AG09309 (cell line): ENCODE measurements at places on chromosomes 2 and 18.

DNA sequence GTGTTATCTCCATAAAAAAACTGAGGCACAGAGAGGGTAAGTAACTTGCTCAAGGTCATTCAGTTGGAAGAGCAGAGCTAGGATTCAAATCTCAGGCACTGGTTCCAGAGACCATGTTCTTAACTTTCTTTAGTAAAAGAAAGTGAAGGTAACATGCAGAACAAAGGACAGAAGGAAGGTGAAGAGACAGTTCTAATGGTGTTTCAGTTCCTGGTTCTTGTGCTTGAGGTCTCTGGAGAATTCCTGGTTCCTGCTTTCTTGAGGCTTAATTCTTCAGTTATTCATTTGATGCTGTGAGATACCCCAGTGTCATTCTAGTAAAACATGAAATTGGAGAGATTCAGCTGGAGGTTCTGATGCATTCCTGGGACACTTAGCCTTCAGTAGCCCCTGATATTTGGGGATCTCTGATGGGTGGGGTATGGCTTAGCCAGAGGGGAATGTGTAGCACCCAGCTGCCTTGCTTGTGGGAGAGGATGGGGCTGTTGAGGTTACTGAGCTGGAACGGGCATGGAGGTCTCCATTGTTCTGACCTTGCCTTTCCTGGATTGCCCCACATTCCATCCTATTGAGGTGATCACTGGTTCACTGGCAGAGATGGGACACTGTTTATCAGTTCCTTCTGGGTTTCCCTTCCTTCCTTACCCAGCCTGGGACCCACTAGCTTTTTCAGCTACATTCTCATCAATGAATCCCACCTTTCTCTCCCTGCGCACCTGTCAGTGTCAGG lies 46.8 kb downstream of the SEMA4F start:
- no peak for DNase-seq

GRCh38 chr18:11850821-11851145 lies 430 bp upstream of the CHMP1B start:
- no peak for DNase-seq

- DNase-seq: no peak
Measured at GRCh38 chr2:100865816-100866460, 46.0 kb downstream of the NPAS2 start.

GRCh38 chr18:48896875-48897511 lies 53.8 kb downstream of the SMAD7 start:
- DNase-seq: no peak

DNA sequence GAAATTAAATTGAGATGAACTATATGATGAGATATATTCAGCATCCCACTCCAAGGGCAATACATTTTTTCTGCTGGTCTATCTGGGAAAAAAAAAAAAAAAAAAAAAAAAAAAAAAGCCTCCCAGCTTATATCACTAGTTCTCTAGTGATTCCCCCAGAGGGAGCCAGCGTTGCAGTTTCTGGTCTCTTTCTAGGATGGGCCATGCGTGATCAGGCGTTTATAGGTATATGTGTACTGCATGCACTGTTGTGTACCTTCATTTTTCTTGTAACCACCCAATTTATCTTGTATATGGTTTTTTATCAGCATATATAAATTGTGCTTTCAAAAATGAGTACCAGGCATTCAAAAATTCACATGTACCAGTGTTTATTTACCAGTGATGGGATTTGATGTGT lies 35.1 kb downstream of the DCDC2C start:
- no peak for DNase-seq

DNA sequence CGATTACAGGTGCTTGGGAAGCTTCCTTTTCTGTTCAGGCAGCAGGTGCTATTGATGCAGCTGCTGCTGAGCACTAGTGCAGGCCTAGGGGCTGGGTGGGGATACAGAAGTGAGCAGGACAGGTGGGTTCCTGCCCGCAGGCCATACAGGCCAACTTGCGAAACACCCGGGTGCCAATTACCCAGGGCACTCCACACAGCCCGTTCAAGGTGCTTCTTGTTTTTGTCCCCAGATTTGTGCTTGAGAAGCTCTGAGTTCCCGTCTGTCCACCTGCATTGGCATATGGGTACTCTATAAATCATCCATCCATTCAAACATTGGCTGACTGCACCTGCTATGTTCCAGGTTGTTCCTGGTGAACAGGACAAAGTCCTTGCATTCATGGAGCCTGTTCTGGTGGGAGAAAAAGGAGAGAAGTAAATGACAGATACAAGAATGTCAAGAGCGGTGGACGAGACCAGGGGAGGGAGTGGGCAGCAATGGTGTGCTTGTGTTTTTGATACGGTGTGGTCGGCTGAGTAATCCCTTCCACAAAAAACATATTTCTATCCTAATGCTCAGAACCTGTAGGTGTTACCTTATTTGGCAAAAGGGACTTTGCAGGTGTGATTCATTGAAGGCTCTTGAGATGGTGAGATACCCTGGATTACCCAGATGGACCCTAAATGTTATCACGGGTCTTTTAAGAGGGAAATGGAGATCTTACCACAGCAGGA lies 31.4 kb downstream of the SH3BP4 start:
- DNase-seq: no peak
